RKO (cell line): ENCODE measurements at places on chromosomes 12 and 14.

- peak; percentile 22 for DNase-seq
Observed at GRCh38 chr12:2057041-2057794, 4.4 kb downstream of the CACNA1C start.

GRCh38 chr12:115798309-115798917 is 479.1 kb downstream of the MED13L start:
- no peak for DNase-seq

DNA sequence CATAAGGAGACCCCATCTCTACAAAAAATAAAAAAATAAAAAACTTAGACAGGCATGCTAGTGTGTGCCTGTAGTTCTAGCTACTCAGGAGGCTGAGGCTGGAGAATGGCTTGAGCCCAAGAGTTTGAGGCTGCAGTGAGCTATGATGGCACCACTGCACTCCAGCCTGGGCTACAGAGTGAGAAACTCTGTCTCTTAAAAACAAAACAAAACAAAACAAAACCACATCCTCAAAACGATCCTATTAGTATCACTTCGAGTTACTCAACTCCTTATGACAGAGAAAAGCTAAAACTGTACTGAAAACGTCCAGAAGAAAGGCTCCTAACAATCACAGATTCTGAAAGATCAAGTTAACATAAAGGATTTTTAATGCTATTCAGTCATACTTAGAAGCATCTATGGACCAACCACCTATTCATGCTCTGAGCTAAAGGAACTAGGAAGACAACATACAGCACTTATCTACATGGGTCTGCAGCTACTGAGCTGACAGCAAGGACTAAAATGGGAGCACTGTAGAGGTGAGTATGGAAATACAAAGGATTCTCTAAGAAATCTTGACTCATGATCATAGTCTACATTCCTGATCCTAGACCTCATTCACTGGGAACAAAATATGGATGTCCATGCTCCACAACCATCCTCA is 75.3 kb upstream of the DUSP6 start:
- DNase-seq: no peak

GRCh38 chr12:66661357-66661756 is 17.5 kb downstream of the GRIP1 start:
- DNase-seq: no peak

- no peak for DNase-seq
Observed at GRCh38 chr14:24699052-24699451, 65.1 kb upstream of the GZMB start.

DNA sequence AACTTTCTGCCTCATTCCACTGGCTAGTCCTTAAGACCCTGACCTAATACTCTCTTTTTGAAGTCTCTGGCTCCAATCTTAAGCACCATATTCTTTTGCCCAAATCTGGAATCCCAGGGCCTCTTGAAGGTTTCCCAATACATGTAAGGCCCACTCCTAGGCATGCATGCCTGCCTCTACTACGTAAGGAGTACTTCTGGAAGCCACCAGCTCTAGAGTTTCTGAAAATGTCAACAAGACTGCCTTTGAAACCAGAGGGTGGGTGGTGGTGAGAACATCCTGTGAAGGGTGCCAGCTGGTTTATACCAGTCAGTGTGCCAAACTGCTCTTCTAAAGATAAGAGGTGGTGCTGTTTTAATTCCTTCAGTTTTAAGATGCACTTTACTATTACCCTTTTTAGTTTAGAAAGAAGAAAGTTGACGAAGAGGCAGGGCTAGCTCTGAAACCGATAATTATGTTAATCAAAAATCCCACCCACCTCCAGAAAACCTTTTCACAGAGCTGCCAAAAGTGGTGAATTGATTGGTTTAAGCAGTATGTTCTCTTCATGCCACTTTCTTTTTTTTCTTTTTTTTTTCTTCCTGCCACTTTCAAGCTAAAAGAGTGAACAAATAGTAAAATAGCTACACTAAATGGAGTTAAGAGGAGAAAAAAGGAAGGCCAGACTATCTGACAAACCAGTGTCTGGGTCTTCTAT is 8.7 kb upstream of the WDR89 start:
- no peak for DNase-seq

- DNase-seq: no peak
Observed at GRCh38 chr14:49977126-49977841, 84.4 kb downstream of the ARF6 start.

- no peak for DNase-seq
Observed at GRCh38 chr12:93894391-93895088, 217.4 kb downstream of the CRADD start.
